ENCODE measurements at places on chromosomes 4 and X.

DNA sequence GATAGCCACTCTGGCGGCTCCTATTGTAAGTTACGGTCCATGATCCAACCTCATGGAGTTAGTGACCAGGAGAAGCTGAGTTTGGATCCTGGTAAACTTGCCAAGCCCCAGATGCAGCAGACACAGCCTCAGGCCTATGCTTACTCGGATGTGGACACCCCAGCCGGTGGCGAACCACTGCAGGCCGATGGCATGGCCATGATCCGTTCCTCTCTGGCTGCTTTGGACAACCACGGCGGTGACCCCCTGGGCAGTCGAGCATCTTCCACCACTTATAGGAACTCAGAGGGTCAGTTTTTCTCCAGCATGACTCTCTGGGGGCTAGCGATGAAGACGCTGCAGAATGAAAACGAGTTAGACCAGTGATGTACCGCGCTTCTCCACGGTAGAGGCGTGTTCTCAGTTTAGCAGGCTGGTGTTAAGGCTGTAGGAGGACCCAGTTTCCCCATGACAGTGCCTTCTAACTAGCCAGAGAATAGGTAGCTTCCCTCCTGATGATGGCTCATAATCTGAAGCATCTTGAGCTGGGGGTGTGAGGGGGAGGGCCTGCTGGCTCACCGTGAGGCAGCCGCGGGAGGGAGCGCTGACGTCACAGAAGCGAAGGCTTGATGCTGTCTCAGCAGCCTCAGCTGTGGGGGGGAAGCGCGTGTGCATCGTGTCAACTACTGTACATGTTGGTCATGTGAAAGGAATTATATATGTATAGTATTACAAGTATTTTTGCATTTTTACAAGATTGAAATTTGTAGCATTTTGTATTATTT lies 31.1 kb downstream of the ZBTB49 start:
- no peak for DNase-seq

DNA sequence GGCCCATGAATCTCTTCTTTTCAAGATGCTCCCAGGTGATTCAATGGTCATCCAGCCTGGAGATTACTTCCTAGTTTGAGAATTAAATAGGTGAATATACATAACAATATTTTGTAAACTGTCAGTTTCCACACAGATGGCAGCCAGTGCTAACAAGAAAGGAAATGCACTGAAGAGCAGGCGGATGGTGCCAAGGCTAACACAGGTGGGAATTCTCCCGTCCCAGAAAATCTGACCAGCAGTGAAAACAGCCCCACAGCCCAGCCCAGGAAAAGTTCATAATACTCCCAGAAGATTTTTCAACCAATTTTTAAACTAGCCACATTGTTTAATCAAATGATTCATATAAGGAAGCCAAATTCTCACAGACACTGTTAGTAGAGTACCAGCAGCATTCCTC lies 387.2 kb upstream of the GATB start:
- DNase-seq: no peak

DNA sequence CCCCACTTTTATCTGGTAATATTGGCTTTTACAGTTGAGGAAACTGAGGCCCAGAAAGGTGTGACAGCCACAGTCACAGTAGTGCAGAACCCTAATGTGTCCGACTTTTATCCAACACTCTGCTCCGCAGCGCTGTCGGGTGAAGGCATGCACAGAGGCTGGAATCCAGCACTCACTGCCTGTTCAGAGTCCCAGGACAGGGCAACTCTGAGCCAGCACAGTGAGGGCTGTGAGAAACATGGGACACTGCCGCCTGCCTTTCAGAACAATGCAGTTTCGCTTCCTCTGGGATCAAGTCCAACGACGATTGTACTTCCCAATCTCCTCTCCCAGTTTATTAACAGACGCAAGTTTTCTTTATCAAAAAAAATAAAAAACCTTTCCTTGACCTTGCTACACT lies 41.9 kb upstream of the PDGFRA start:
- no peak for DNase-seq

- no peak for DNase-seq
Measured at GRCh38 chrX:154376774-154377173, 2.3 kb upstream of the EMD start.

DNA sequence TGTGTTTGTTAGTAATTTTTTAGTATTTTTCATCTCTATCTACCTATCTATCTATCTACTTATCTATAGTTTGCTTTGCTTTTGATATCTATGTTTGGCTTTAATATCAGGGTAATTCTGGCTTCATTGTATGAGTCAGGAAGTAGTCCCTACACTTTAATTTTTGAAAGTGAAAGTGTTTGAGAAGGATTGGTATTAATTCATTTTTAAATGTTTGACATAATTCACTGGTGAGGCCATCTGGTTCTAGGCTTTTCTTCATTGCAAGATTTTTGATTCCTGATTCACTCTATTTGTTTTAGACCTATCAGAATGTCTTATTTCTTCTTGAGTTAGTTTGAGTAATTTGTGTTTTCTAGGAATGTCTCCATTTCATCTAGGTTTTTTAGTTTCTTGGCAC lies 20.2 kb upstream of the TCP11X2 start:
- no peak for DNase-seq

- DNase-seq: no peak
Measured at GRCh38 chrX:49956313-49956712, 33.9 kb downstream of the CLCN5 start.

Measured in femur (tissue), 1 donor.